ENCODE measurements at places on chromosomes 1 and 21.

DNA sequence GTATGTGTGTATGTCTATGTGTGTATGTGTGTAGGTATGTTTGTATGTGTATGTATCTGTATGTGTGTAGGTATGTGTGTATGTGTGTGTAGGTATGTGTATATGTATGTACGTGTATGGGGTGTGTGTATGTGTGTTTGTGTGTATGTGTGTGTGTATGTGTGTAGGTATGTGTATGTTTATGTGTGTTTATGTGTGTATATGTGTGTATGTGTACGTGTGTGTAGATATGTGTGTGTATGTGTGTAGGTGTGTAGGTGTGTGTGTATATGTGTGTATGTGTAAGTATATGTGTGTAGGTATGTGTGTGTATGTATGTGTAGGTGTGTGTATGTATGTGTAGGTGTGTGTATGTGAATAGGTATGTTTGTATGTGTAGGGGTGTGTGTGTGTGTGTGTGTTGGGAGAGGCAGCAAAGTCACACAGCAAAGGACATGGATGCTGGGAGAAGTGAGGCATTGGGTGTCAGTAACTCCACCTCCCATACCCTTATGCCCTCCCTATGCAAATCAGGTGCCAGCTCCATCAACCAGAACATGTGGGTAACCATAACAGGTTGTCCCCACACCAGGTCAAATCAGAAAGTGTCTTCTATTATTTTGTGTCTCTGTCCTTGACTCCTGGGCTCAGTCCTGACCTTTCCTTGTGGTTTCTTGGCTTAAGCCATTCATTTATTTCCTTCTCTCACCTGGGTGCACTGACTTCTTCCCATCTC, 15.0 kb upstream of the KCNAB2 start:
- no peak for DNase-seq

GRCh38 chr1:171985639-171986038, 144.3 kb downstream of the DNM3 start:
- DNase-seq: no peak

DNA sequence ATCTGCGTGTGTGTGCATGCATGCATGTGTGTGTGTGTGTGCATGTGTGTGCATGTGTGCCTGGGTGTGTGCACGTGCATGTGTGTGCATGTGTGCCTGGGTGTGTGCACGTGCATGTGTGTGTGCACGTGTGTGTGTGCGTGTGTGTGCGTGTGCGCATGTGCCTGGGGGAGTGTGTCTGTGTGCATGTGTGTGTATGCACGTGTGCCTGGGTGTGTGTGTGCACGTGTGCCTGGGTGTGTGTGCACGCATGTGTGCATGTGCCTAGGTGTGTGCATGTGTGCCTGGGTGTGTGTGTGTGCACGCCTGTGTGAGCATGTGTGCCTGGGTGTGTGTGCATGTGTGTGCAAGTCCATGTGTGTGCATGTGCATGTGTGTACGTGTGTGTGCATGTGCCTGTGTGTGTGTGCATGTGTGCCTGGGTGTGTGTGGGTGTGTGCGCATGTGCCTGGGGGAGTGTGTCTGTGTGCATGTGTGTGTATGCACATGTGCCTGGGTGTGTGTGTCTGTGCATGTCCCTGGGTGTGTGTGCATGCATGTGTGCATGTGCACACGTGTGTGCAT, 29.3 kb upstream of the COL6A2 start:
- DNase-seq: no peak

- no peak for DNase-seq
Measured at GRCh38 chr1:18817316-18817715, 42.1 kb downstream of the TAS1R2 start.

GRCh38 chr1:3011127-3011526, 10.1 kb upstream of the ACTRT2 start:
- no peak for DNase-seq

GRCh38 chr1:57272150-57272549, 151.7 kb downstream of the DAB1 start:
- no peak for DNase-seq

- no peak for DNase-seq
Measured at GRCh38 chr1:61322769-61323168, 240.4 kb downstream of the NFIA start.

DNA sequence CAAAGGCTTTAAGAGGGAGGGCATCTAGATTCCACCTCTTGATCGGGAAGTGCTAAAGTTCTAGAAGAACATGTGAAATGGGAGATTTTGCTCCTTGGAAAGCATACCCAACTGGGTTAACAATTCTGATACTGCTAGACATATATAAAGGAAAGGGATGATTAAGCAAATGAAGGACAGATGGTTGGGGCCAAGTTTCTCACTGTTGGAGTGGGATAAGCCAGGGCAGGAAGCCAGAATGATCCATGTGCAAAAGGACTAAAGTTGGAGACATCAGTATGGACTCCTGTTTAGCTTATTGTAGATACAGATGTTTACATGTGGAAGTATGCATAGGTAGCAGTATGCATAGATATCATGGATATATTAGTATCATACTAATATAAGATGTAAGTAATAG, 16.8 kb downstream of the PLA2G5 start:
- DNase-seq: no peak

- DNase-seq: no peak
Measured at GRCh38 chr1:152451254-152451653, 37.2 kb upstream of the CRNN start.

- DNase-seq: no peak
Measured at GRCh38 chr1:162678439-162678838, 46.2 kb downstream of the DDR2 start.

DNA sequence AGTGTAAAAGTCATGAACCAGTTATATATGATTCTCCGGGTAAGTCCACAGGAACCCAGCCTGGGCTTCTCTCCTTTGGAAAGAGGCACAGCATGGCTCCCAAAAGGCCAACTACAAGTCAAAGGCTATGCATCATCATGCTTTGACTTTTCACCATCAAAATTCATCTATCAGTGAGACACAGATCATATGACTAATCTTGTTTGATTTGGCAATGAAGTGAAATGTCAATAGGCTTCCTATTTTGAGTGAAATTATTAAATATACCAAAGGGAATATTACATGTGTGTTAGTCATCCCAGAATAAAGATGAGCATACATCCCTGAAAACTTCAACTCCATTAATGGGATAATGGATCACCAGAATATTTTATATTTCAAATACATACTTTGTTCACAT, 83.5 kb upstream of the ADGRL2 start:
- no peak for DNase-seq

- no peak for DNase-seq
Measured at GRCh38 chr1:171858696-171859095, 17.4 kb downstream of the DNM3 start.

DNA sequence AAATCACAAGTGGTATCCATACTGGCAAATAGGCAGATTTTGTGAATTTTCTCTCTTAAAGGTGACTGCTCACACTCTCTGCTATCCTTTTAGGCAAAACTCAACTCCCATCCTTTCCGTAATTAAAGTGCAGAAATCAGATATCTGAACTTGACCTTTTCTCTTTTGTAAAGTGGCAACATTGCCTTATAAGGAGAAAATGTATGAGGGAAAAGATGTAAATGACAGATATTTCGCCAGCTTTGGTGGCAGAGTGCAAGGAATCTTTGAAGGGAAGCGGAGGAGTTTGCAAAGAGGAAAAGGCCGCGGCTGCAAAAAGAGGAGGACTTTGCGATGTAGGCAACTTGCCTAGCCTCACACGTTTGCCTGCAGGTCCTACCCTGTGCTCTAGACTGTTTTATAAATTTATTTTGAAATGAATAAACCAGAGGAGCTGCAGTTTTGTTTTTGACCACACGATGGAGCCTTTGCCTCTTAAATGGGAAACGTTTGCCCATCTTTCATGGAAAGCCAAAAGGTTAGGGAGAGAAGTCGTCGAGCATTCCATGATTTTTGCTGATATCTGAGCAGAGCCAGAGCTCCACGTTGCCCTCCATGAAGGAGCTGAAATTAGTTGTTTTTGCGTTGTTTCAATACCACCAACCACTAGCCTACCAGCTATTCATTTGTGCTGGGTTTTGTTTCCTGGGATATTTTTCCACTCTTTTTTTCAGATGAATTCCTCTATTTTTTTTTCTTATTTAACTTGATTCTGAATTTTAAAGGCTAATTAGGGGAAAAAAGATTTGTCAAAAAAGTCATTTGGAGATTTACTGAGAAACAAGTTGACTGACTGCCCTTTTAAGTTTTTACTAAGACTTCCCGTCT, 242.3 kb downstream of the LMX1A start:
- no peak for DNase-seq

GRCh38 chr1:184408580-184408979, 21.8 kb downstream of the C1orf21 start:
- DNase-seq: no peak

- no peak for DNase-seq
Measured at GRCh38 chr1:188129856-188130838, 1301.4 kb downstream of the PLA2G4A start.

DNA sequence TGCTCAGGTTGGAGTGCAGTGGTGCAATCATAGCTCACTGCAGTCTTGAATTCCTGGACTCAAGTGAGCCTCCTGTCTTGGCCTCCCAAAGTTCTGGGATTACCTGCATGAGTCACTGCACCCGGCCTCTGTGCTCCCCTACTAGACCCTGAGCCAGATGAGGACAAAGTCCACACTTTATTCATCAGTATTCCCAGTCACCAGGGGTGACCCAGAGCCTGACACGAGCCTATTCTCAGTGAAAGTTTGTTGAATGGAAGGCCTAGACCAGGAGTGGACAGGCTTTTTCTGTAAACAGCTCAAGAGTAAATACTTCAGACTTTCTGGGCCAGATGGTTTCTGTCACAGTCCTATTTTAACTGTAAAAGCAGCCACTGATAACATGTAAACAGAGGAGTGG, 68.2 kb downstream of the MAB21L3 start:
- no peak for DNase-seq
